ENCODE measurements at places on chromosomes 11 and 22.

- no peak for DNase-seq
These were observed 5.9 kb downstream of the YPEL4 start for GRCh38 chr11:57643802-57644201.

DNA sequence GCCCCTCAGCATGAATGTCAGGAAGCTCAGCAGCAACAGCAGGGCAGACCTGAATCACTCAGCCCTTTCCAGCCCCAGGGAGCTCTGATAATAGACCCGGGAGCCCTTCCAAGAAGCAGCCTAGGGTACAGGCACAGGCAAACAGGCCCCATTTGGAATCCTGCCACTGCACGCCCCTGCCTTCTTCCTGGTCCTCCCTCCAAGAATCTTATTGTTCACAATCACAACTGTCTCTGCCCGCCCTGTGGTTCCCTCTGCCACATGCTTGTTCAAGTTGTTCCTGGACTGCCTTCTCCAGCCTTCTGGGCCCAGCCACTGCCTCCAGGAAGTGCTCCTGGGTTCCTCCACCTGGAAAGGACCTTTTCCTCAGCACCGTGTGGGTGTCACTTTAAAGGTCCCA, 54.6 kb downstream of the LRRC32 start:
- no peak for DNase-seq

DNA sequence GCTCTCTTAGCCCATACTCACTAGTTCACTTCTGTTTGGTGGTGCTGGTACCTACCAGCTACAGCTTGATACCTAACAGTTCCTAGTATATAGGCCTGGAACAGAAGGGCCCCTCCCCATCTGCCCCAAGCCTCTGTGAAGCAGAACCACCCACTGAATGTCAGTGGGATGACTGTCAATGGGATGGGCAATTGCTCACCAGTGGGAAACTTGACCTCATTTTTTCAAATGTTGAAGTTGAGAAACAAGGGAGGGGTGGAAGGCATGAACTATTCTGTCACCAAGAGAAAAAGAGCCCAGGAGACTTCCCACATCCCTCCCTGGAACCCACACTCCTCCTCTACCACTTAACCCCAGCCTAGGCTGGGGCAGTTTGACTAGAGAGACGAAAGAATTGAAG, at the start of gene NLRP10:
NLRP10 (minus strand) TSS at position 62 of the 400 bp plus-strand sequence. CDS start 1,952 bp downstream, outside the sequence.
- no peak for DNase-seq

- DNase-seq = no peak
These were observed 335.8 kb upstream of the DDI1 start for GRCh38 chr11:103700622-103701021.

GRCh38 chr11:17388609-17389210, at the start of gene KCNJ11:
TSS of gene KCNJ11 (minus strand) at chr11:17388659. CDS start at chr11:17388091, 568 bp downstream.
- DNase-seq = no peak

- DNase-seq = no peak
These were observed 68.9 kb upstream of the KCNQ1OT1 start for GRCh38 chr11:2768471-2769408.

DNA sequence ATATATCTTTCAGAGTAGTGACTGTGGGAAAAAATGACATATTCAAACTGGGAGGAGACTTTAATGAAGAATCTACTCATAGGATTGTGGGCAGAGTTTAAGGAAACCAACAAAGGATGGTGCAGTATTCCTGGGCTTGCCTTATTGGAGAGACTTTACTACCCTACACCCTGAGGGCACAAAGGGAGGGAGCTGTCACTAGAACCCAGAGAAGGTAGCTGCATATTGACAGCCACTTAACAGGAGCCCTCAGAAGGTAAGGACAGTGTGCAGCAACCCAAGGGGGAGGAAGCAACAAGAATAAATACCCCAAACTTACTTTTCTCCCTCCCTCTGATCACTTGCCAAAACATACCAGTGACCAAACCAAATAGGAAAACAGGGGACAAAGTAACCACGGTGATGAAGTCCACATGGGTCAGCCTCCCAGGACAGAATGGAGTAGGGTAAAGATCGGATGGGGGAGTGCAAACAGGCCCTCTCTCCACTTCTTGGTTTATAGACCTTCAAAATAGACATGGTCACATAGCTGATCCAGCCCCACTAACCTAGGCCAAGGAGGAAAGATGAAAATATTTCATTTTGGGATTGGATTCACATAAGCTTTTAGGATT, 121.8 kb upstream of the SESN3 start:
- DNase-seq = no peak

DNA sequence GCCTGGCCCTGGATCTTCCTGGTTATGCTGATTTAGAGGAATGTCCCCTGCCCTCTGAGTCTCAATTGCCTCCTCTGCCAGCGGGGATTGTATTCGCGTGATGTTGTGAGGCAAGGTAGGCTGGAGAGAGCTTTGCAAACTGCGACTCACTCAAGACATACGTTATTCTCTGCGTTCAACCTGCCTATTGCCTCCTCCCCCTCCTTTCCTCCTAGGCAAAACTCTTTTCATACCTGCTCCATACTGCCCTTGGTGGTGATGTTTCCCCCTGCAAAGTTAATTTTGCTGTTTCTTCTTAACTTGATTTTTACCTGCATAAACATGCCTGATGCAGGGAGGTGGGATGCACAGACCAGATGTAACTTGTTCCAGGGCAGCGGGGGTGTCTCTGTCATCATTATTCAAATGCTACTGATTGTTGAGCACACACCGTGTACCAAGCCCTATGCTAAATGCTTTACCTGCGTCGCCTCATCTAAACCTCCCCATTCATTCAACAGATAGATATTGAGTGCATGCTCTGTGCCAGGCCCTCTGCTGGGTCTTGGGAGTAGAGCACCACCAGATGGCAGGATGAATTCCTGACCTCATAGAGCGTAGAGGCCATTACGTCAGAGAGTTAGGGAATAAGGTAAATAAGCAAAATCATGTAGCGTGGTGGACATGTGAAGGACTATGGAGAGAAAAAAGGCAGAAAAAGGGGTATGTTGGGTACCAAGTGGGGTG, 29.0 kb downstream of the SGSM1 start:
- no peak for DNase-seq

DNA sequence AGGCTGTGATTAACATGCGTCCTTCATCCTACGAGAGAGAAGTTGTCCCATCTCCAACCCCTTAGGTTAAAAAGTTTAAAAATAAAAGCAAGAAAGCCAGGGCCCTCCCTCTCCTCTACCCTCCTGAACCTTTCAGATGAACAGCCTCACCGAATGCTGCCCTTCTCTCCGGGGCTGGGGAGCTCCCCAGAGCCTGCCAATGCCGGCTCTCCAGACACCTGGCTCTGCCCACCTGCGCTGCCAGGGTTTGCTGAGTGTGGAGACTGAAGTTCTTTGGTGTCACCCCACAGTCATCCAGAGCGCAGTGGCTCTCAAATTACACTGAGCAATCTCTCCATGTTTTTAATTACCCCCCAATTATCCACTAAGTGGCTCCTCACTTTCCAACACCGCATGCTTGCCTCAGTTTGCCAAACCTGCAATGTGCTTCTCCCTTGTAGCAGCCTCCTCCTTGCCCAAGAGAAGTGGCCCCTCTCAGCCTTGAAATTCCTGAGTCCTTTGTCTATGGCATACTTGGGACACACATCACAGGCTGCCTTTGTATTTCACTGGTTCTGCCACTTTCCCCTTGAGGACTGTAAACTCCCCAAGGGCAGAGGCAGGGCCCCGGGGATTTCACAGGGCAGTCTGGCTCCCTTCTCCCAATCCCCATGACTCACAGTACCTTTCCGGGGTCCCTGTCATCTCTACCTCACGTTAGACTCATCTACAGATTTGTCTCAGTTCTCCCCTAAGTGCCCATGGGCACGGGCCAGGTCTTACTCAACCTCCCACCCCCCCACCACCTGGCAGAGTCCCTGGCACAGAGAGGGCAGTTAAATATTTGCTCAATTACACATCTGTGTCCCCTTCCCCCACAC, 2.0 kb downstream of the MYH9 start:
- peak; percentile 67 for DNase-seq

GRCh38 chr11:131964698-131965483, 594.5 kb downstream of the NTM start:
- DNase-seq = no peak

DNA sequence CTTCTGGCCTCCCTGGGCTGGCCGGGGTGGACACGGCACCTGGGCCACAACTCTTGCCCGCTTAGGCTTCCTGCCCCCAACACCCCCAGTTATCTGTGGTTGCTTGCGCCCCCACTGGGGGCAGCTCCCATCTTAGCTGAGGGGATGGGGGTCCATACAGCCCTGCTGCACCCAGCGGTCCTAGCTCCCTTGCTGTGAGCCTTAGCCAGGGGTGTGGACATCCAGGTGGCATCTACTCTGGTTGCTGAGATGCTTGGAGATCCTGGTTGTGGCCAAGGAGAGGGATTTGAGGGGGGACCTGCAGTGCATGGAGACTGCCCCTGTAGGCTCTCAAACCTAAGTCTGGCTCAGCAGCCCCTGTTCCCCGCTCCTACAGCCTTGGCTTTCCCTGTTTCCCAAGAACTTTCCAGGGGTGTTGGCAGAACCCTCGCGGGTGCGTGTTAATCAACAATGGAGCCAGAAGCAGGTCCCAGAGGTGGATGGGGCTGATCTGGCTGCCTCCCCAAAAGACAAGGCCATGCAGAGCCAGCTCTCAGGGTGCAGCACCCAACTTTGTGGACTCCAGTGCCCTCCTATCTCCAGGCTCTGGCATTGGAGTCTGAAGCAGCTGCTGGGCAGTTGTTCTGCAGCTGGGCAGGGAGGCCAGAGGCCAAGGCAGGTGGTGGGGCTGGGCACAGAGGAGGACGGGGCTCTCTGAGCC, 3.3 kb downstream of the KCNQ1 start:
- no peak for DNase-seq

DNA sequence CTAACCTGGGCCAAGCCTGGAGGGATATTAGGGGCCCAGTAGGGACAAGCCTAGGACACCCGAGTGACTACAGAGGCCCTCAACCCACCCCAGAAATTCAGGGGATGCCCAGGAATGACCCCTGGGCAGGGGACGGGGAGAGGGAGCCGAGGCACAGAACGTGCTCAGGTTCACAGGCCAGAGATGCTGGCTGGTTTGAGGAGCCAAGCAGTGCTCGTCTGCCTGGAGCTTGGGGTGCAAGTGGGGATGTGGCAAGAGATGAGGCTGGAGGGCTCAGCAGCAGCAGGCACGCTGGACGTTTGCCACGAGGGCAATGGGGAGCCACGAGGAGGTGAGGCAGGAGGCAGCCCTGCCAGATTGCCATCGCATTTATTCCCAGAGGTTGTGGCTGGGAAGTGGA, 34.0 kb upstream of the EMID1 start:
- DNase-seq = no peak

DNA sequence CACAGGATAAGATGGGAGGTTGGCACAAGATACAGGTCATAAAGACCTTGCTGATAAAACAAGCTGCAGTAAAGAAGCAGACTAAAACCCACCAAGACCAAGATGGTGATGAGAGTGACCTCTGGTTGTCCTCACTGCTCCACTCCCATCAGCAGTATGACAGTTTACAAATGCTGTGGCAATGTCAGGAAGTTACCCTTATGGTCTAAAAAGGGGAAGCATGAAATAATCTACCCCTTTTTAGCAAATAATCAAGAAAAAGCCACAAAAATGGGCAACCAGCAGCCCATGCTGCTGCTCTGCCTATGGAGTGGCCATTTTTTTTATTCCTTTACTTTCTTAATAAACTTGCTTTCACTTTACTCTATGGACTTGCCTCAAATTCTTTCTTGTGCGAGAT, 8.7 kb upstream of the PIWIL4 start:
- DNase-seq = no peak

DNA sequence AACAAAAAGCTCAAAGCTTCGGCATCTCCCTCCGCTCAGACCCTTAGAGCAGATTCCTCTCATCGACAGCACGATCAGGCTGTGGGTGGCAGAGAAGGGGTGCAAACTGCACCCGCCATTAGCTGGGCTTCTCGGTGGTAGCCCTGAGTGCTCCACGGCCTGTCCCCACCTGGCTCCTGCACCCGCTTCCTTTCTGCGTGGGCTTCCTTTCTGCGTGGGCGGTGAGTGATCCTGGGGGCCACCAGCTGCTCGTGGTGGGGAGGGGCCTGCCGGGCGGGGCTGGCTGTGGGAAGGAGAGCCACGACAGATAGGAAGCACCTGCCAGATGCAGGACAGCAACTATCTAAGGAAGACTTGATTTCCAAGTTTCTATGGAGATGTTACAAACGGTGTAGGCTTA, 55.0 kb downstream of the BRD1 start:
- DNase-seq = no peak
